ENCODE measurements at places on chromosomes 16 and 17.

- DNase-seq: no peak
Measured at GRCh38 chr17:49488612-49489011, 6.5 kb upstream of the NGFR start.

DNA sequence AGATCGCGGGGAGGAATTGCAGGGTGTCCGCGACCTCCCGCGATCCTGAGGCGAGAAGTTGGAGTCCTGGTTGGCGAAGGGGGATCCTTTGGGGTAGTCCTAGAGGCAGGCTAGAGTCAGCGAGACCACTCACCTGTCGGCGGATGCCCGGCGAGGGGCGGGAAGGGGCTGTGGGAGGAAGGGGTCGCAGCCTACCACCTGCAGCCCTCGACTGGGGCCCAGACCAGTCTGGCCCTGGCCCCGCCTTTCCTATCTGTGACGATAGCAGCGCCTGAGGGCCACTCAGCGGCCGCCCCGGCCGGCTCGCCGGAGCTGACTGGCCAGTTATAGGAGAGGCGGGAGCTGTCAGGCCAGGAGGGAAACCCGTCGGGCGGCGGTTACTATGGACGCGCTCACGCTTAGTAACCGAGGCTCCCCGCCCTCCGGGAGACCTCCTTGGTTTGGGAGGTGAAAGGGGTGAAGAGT, at the start of gene TEKT3:
Gene TEKT3 (minus strand): TSS at position 213 of the 465 bp plus-strand sequence. CDS start 10,012 bp downstream, outside the sequence.
- DNase-seq: no peak

- DNase-seq: no peak
Measured at GRCh38 chr16:22420606-22421135, 46.3 kb upstream of the CDR2 start.

- DNase-seq: no peak
Measured at GRCh38 chr17:2958706-2959222, 104.6 kb downstream of the OR1D5 start.

DNA sequence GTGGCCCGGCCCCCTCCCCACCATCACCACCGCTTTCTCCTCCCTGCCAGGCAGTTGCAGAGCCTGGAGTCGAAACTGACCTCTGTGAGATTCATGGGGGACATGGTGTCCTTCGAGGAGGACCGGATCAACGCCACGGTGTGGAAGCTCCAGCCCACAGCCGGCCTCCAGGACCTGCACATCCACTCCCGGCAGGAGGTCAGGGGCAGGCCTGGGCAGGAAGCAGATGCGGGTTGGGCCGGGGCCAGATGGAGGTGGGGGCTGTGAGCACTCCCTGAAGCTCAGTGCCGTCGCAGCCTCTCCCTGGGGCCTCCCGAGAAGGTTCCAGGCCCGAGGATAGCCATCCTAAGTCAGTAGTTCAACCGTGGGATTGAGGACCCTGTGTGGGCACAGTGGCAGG, 14.2 kb upstream of the ADGRG3 start:
- DNase-seq: no peak

DNA sequence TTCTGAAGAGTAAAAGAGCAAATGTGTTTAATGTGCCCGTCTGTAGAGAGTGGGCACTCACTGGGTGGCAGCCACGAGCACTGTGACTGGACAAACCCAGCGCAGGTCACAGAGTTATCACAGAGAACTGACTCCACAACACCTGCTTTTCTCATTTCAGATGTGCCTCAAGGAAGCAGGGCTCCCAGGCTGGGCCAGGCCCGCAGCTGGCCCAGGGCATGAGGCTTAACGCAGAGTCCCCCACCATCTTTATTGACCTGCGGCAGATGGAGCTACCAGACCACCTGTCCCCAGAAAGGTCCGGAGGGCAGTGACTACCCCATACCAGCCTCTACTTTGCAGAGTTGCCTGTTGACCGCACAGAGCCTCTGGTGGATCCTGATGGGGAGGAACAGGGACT, 11.9 kb downstream of the DNAAF8 start:
- DNase-seq: no peak

DNA sequence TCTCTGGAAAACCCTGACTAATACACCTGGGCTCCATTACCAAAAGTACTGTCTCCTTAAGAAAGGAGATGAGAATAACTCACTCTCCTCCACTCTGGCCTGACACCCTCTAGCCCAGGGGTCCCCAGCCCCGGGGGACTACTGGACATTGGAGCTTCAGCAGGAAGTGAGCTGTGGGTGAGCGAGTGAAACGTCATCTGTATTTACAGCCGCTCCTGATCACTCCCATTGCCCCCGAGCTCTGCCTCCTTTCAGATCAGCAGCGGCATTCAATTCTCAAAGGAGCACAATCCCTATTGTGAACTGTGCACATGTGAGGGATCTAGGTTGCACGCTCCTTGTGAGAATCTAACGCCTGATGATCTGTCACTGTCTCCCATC, 126.3 kb upstream of the TNRC6C start:
- no peak for DNase-seq

- no peak for DNase-seq
Measured at GRCh38 chr16:19588661-19589060, 33.2 kb downstream of the VPS35L start.

GRCh38 chr16:87052506-87052905, 264.7 kb downstream of the C16orf95 start:
- no peak for DNase-seq

DNA sequence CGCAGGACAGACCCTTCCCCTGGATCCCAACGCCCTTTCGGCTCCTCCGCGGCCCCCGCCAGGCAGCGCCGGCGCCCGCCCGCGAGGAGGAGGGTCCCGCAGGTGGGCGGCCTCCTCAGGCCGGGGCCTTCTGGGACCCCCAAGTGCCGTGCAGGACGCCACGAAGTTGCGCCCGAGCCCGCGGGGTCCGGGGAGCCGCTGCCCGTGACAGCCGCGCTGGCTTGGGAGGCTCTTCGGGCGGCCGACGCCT, 504 bp downstream of the ERN1 start:
- DNase-seq: no peak

DNA sequence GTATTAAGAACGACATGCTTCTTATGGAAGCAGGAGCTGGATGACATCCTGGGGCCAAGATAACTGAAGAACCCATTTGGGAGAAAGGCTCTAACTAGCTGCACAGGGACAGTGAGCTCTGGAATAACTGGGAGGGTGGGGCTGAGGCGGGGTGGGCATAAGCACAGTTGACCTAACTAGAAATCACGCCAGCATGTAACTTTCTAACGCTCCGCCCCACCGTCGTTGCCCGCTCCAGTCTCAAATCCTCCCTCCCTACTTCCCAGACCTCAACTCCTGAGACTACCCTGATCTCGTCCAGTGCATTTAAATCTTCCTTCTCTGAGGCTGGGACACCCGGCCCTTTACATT, 436 bp downstream of the PHB1 start:
- DNase-seq: no peak

DNA sequence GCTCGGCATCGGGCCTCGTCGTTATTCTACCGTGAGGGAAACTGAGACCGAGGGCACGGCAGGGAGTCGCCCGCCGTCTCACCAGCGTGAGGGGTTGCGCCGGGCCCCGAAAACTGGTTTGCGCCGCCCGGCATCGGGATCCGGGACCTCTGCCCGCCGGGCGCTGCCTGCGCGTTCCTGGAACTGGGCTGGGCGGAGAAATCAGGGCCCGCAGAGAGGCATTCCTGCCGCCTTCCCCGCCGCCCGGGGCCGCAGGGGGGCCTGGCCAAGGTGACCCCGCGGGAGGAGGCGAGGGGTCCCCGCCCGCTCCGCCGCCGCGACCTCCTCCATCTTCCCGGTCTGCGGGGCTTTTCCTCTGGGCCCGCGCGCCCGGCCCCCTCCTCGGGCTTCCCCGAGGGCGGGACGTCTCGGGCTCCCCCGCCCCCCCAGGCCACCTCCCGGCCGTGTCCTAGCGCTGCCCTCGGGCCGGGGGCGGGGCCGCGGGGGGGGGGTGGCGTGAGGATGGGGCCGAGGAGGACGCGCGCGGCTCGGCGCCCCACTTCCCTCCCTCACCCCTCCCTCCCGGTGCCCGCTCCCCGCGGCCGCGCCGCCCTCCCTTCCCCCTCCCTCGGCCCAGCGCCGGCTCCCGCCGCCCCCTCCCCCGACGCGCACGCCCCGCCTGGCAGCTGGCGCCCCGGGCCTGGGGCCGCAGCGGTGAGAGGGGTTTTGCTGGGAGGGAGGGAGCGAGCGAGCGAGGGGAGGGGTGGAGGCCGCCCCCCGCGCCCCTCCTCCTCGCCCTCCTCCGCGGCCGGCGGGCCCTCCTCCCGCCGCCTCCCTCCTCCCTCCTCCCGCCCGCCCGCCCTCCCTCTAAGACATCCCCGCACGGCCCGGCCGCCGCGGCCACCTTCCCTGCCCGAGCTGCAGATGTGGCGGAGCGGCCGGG, at the start of gene GLIS2:
Gene GLIS2 (plus strand): TSS at position 882 of the 922 bp plus-strand sequence. CDS start 16,214 bp downstream, outside the sequence.
- DNase-seq: no peak

GRCh38 chr17:42498828-42499227, 37.2 kb upstream of the NAGLU start:
- DNase-seq: no peak

DNA sequence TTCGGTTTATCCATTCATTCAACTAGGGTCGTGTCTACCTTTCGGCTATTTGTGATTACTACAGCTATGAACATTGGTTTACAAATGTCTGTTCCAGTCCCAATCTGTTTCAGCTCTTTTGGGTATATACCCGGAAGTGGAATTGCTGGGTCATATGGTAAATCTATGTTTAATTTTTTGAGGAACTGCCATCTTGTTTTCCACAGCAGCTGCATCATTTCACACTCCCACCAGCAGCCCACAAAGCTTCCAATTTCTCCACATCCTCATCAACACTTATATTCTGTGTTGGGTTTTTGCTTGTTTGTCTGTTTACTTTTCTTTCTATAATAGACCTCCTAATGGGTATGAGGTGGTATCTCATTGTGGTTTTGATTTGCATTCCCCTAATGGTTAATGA, 48.7 kb upstream of the GINS3 start:
- no peak for DNase-seq

GRCh38 chr17:76267051-76267576, 2.0 kb downstream of the UBALD2 start:
- DNase-seq: no peak

GRCh38 chr16:81405702-81406113, 38.9 kb upstream of the CMIP start:
- no peak for DNase-seq

DNA sequence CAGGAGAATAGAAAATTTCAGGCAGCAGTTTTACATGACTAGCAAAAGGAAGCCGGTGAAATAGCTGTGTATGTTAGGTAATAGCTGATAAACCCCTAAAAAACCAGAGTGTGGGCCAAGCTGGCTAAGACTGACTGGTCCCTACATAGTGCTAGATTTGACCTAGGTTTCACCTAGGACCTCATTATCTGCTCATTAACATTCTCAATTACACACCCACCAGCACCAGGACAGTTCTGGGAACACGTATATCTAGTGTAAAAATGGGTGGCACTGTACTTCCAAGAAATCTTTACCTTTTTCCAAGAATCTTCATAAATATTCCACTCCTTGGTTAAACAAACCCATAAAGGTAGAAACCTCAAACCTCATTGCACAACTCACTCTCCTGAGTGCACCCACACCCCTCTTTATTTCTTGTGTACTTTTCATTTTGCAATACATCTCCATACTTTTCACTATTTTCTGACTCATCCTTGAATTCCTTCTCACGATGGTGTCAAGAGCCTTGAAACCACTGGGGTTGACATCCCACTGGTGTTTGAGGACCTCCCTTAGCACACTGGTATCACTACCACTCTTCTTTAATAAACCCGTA, 262.7 kb upstream of the KCNJ16 start:
- no peak for DNase-seq

DNA sequence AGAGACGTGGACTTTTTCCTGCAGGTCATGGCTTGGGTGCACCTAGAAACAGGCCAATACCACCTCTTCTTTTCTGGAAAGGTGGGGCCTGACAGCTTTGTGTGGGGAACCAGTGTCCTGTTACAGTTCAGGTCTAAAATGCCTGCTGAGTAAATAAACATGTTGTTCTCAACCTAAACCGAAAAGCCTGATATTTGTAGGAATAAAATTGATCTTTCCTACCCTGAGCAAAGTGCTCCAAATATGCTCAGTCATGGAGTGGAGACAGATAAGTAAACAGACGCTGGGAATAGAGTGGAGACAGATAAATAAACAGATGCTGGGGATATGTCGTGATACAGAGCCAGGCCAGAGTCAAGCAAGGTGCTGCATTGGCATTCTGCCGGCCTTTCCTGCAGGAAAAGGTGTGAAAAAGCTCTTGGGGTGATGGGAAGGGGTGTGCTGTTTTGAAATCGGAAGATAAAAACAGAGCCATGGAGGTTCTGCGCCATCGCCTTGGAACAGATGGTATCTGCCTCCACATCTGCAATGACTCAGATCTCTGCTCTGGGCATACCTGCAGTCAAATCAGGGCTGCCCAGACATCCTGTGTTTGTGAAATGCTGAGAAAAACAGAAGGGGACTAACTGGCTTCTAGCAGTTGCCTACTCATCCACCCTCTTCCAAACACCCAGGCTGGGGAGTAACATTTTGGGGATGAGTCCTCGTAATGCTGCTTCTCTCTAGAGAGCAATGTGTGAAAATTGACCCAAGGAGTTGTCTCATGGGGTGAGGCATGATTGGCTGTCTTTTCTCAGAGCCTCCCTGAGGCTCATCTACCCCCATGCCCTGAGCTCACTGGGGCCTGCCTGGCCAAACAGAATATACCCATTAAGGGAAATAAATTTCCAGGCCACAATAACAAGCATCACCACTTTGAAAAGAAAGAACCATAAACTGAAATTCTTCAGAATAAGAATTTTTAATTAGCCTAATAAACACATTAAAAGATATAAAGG, 16.8 kb upstream of the TRPV2 start:
- DNase-seq: no peak

- no peak for DNase-seq
Measured at GRCh38 chr16:86946396-86946795, 368.0 kb downstream of the FOXL1 start.

DNA sequence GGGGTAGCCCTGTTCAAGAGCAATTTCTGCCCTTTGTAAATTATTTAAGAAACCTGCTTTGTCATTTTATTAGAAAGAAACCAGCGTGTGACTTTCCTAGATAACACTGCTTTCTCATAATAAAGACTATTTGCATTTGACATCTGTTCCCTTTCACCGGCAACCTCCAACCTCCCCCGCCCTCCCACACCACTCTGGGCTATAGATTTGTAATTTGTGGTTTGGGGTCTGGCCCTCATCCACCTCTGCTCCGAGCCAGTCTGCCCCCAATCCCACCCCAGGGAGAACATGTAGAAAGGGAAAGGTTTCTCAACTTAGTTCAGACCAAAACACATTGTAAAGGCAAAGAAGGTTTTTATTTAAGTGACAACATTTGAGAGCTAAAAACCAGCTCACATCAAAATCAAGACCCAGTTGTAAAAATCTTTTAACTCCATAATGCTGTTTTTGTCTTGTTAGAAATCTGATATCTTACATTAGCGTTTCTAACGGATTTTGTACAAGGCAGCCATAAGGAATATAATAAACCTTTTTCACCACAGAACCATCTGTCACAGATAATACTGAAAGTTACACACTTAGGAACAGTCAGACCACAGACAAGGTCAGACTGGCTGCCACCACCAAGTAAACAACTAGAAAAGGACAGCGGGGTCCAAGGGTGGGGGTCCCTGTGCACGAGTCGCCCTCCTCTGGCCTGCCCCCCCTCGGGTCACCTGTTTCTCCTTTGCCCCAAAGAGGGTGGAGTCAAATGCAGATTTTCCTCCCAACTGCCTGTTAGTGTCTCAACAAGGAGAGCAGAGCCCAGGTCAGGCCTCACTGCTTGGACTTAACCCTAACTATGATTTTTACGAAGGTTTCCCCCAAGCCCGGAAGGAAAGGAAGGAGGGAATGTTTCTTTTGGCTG, 6.9 kb downstream of the PIMREG start:
- no peak for DNase-seq

GRCh38 chr16:4330277-4330874, 14.5 kb downstream of the GLIS2 start:
- peak; percentile 58 for DNase-seq

GRCh38 chr16:28191364-28191960, 20.3 kb downstream of the XPO6 start:
- DNase-seq: no peak

- no peak for DNase-seq
Measured at GRCh38 chr16:1036166-1036565, 36.4 kb upstream of the SSTR5 start.

Data from stimulated activated CD8-positive, alpha-beta memory T cell treated with anti-CD3 and anti-CD28 coated beads, Interleukin-7, amount 100 ng/mL, for 1 hour (primary cell).